ENCODE measurements at places on chromosomes 5 and 9.
A peak's percentile ranks its signal among the peaks of the same experiment; 100 is the strongest.

GRCh38 chr5:33997331-33997983 lies 10.4 kb downstream of the AMACR start:
- peak; percentile 83 for DNase-seq

GRCh38 chr9:125878164-125878631 lies 131.0 kb downstream of the PBX3 start:
- no peak for DNase-seq

DNA sequence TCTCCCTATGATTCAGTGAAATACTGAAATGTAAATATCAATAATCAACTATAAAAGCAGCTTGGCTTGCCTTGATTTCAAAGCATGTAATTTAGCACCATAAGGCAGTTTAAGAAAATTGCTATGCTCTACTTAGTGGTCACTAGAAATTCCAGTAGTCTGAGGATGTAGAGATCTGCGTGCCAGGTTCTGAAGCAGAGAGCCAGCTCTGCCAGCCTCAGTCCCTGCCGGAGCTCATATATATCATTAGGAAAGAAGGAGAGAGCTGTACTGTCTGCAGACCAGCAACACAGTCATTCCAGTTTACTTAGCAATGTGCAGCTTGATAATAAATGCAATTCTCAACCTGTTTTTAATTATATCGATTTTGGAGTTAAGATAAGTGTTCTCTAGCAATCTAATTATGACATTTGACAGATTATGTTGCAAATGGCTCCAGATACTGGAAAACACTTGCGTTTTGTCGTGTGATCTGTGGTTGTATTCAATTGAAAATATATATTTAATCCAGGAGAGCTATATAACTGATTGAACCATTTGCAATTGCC lies 540.5 kb downstream of the CTNND2 start:
- no peak for DNase-seq

DNA sequence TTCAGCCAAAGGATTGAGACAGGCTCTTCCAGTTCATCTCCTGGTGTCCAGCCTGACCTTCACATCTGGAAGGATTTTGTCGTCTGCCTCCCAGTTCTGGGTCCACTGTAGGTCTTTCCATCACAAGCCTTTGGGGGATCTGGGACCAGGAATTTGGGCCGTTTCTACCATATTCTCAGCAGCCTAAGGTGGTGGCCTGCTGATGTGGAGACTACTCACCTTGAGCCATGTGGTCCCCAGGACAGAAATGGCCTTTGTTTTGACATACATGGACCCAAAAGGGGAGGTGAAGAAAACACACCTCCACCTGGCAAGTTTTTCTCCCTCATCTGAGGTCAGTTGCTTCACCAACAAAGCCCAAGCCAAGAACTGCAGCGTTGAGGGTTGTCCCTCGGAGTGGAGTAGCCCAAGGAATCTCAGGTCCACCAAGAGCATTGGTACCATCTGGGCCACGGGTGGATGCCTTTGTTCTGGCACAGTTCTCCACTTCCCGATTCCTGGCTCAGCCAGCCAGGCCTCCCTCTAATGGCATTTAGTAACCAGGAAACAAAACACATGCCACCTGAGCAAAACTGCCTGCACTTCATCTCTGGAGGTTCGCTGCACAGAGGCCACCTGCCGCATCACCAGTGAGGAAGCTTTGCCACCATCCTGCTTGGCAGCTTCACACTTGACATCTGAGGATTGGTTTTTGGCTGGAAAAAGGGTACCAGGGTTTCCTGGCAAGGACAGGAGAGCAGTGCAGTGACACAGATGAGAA lies 24.7 kb downstream of the AMBP start:
- DNase-seq, result no peak

GRCh38 chr5:6710551-6711318 lies 2.5 kb upstream of the TENT4A start:
- DNase-seq, result no peak

DNA sequence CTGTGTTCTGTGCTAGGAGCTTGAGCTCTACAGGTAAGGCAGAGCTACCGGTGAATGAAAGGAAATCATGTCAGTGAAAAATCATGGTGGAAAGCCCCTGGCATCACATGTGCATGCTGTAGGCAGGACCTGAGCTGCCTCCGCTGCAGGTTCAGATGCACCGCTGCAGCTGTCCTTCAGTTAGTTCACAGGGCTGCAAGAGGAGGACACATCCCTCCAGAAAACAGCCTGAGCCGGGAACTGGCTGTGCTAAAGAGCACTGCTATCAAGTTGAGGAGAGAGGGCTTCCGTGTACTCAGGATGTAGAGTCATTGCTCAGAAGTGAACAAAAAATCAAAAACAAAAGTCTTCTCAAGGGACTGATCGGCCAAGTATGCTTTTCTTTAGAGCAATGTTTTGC lies 138.6 kb downstream of the ERCC6L2 start:
- DNase-seq, result peak; percentile 51

DNA sequence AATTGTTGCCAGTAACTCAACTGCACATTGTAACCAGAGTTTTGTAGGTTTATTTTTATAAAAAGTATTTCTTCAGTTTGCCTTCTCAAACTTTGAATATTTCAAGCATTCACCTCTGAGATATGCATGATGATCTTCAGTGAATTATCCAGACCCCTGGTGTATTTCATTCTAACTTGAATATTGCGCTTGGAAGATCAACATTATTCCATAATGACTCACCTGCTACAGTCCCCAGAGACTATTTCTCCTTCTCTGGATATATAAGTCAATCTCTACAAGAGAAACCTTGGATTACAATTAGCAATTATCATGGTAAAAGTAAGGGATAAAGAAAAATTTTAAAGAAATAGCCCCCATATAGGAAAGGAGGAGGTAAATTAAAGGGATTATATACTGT lies 1041.0 kb downstream of the TLE1 start:
- DNase-seq, result no peak

DNA sequence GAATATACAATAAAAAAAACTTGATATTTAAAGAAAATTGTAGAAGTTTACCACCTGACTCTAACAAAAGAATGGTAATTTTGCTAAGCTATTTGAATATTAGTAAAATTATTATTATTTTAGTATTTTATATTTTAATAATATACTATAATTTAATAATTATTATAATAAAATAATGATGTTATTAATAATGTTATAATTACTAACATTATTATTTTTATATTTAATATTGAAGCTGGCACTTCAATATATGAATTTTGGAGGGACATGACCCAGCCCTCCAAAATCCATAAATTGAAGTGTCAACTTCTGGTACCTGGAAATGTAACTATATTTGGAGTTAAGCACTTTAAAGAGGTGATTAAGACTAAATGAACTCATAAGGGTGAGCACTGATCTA lies 486.1 kb upstream of the CDH9 start:
- DNase-seq, result no peak

DNA sequence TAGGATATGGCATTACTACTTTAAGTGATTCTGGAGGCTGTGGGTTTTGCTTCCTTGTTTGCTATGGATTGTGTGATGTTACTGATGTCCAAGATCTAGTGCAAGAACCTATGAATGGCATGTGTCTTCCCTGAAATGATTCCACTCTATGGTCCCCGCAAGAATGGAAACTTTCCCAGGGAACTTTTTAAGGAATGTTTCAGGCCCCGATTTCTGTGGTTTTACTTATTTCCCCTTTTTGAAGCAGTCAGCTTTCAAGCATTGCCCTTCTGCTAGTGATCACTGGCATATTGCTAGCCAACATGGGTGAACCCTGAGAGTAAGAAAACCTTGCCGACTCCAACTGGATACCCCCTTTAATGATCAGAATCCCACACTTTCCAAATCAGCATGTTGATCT lies 26.6 kb upstream of the CD180 start:
- no peak for DNase-seq

DNA sequence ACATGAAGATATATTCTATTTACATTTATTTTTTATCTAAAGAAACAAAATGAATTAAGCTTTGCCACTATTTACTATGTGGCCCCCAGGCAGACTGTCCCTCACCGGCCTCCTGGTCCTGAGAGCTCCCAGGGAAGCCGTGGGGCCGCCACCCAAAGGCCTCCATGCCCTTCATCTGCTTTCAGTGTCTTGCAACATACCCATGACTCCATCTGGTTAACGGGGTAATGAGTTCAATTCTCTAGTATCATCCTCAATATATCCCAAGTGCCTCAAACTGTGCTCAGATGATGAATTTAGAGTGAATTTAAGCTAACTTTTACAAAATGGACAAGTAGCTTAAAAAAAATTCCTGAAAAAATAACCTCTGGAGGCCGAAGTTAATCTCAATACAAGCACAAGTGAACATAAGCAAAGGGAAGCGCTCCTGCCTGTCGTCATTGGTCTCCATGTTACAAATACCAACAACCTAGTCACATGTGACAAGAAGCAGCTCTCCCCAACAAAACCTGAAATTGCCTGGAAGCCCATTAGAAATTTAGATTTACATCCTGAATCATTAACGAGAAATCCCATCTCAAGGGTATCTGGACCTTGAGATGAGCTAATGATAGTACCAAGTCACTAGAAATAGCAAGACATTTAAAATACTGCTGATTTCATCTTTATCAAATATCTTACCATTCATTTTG lies 26.1 kb downstream of the DAP start:
- no peak for DNase-seq

DNA sequence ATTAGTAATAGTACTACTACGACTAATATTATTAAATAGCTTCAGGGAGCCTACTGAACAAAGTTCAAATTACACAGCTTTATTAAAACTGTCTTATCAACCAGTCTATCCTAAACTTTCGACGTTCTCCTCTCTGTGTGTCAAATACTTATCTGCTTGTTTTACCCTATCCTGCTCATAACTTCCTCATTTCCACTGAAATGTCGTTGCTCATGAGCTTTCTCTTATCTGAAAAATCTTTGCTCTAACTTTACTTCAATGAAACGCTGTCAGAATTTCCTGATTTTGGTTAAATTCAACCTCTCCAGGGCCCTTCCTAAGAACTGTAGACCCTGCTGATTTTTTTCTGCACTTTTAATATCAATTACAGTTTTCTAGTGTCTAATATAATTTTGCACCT lies 1431.0 kb upstream of the WWC1 start:
- DNase-seq, result no peak

DNA sequence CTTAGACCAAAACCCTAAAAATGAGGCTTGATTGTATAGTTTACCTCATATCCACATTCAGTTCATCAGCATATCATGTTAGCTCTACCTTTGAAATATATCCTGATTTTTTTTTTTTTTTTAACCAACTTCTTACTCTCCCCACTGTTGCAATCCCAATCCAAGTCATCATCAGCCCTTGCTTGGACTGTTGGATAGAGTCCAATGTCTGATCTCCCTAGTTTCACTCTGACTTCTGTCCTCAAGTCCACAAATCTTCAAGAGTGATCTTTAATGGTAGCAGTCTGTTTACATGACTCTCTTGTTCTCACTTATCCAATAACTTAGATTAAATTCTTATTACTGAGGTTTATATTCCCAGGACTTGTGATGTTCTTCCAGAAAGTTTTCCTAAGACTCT lies 30.8 kb downstream of the NAA35 start:
- DNase-seq, result no peak

DNA sequence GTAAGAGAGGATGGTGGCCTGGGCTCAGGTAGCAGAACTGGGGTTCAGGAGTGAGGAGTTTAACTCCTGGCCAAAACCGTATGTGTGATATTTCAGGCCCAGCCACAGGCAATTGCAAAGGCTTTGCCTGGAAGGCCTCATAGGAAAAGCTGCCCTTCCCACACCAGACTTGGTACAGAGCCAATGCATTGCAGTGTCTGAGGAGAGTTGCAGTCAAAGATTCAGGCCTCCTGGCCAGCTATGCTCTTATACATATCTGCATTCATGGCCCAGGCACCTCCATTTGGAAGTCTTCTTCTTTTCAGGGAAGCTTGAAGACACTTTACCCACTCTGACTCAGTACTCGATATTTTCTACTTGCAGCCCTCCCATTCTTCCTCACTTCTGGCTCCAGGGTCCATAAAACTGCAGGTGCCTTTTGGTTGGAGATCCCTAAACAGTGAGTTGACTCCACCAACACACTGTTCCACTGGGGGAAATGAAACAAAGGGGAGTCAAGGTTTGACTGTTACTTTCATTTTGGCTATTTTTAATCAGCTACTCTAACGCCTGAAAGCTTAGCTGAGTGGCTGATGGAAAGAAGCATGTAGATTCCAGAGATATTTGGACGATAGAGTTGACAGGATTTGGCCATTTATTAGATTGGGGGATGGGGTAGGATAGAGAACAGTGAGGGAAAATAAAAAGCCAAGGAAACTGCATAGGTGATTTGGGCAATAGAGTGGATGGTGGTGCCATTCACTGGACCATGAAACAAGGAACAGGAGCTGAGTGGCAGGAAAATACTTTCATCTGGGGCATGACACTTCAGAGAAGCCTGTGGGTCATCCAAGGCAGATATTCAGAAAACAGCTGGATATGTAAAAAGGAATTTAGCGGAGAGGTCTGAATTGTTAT lies 30.6 kb upstream of the IL33 start:
- DNase-seq, result peak; percentile 54

- DNase-seq, result no peak
Measured at GRCh38 chr9:16732546-16732945, 137.9 kb downstream of the BNC2 start.

DNA sequence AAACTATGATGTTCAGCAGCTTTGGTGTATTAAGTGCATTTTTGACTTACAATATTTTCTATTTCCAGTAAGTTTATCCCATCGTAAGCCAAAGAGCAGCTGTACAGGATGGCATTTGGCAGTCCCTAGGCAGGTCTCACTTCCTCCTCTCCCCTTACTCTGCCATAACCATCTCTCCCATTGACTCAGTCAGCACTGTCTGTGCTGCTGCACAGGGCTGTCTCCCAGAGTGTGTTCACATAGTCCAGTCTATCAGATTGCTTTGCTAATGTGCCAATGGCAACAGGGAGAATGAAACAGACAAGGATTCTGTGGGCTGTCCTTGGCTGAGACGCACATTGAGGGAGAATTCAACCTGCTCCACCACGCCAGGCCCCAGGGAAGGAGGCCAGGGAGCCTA lies 47.0 kb upstream of the CAST start:
- no peak for DNase-seq

DNA sequence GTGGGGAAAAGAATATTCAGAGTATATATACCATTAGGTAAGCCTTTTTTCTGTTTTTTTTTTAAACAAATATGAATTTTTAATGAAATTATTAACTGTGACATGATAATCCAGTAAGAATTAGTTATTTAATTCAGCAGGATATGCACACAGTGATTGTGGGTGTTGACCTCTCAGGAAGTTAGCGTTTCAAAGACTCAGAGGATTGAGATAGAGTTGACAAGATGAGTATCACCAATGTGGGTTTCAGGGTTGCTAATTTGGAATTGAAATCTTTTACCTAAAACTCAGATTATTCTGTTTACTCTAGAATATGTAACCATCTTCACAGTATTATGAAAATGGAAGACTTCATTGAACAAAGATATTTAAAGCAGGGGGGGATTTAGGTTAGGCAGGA lies 56.2 kb downstream of the FOCAD start:
- DNase-seq, result no peak

DNA sequence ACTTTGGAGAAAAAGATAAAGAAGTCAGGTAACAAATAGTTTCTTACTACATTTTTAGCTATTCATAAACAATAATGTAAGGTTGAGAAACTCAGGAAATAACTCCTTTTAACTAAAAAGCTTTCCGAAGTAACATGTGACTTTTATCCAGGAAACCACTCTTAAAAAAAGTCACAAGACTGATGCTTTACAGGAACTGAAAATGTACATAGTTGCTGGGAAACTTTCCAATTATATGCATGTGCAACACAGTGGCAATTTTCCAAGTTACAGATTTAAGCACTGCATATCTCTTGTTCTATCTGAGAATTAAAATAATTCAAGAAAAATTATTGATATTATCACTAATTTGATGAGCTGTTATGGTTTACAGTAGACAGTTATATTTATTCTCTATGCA lies 105.2 kb downstream of the CDH10 start:
- DNase-seq, result no peak
